Endothelial cell (in vitro differentiated cells): ENCODE measurements at places on chromosomes 12 and 14. TPM values are rescaled to one million over a fixed set of nuclear protein-coding genes. Genes with fewer than 3 reads are reported as not detected.

DNA sequence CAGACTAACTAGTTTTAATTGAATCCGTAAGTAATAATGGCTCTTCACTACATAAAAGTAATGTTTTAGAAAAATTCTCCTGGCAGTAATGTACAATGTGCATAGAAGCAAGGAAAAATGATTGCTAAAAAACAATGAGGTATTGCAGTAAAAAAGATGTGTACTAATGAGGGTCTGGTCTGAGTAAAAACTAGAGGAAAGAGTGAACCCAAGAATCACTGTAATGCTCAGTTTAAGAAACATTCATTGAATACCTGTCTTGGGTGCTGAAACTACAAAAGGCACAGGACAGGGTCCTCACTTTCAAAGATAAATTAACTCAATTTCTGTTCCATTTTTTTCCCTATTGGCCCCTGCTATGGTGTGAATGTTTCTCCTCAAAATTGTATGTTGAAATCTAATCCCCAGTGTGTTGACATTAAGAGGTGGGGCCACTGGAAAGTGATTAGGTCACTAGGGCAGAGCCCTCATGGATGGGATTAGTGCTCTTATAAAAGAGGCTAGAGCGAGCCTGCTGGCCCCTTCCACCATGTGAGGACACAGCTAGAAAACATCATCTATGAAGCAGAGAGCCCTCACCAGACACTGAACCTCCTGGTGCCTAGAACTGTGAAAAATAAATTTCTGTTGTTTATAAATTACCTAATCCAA lies 51.6 kb downstream of the RPS6KA5 start:
- no peak for DNase-seq

GRCh38 chr12:109758426-109759420 lies 45.1 kb downstream of the FAM222A start:
- DNase-seq: no peak

Gene NKX2-1
- total RNA-seq: not detected

Gene BEGAIN
- 1.6 TPM for total RNA-seq

Gene TMCC3
- 48.1 TPM for total RNA-seq

Gene SERPINA3
- total RNA-seq: not detected

Gene MARCHF9
- 2.3 TPM for total RNA-seq

Gene IFNG-AS1
- total RNA-seq: not detected

Gene EPS8
- 2.7 TPM for total RNA-seq

Gene RNASE7
- total RNA-seq: not detected

Gene KRT75
- not detected for total RNA-seq
